Gastrocnemius medialis (tissue), 4 donors: ENCODE measurements at places on chromosomes 2 and 18. TPM values are rescaled to one million over a fixed set of nuclear protein-coding genes. Genes with fewer than 3 reads are reported as not detected.

The SERPINB13 gene
- not detected for total RNA-seq

DNA sequence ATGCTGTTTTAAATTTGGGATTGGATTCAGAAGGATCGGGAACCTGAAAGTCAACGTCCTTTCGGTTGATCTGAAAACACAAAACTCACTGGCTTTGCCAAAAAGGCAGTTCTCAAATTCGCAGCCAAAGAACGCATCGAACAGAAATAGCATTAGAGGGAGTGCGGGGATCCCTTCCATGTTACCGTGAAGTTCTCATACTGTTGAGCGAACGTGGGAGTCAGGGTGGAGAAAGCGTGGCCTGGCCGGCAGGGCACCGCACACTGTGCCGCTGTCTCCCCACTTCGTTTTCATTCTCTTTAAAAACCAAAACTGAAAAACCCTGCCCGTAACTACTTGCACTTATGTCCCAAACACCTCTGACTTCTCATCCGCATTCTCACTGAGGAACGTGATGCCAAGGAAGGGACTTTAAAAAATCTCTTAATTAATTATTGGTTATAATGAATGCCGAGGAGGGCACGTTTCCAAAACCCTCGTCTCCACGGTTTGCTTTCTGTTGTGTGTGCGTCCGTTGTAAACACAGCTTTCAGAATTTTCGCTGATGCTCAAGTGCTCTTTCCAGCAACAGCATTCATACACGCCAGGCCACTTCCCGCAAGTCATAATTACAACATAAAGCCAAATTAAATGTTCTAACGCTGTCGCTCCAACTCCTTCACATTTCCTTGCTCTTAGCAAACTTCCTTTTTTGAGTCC lies 60.9 kb upstream of the TWIST2 start:
- no peaks in the 10 kb centered on the region for H3K36me3 ChIP-seq
- no peak overlapping the region for H3K4me3 ChIP-seq
- no peak for DNase-seq
- H3K27me3 ChIP-seq, result peaks cover 11% of the 10 kb centered on the region
- H3K27ac ChIP-seq, result no peak overlapping the region

DNA sequence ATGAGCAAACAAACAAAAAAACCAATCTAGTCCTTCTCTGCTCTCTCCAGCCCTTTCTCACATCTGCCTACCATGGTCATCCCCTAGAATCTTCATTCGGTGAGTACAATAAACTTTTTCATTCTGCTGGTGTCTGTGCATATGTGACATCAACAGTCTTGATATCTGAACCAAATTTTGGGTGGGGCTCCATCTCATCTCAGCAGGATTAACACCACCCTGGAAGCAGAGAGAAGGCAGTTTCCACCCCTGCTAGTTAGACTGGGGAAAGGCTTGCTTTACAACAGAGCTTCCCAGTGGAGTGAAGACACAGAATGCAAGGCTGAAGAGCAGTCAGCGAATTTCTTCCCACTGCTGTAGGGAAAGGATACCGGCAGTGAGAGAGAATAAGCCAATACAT lies 116.9 kb downstream of the TMEM131 start:
- no peak for DNase-seq
- H3K27ac ChIP-seq, result no peak overlapping the region
- no peaks in the 10 kb centered on the region for H3K36me3 ChIP-seq
- no peak overlapping the region for H3K4me3 ChIP-seq

DNA sequence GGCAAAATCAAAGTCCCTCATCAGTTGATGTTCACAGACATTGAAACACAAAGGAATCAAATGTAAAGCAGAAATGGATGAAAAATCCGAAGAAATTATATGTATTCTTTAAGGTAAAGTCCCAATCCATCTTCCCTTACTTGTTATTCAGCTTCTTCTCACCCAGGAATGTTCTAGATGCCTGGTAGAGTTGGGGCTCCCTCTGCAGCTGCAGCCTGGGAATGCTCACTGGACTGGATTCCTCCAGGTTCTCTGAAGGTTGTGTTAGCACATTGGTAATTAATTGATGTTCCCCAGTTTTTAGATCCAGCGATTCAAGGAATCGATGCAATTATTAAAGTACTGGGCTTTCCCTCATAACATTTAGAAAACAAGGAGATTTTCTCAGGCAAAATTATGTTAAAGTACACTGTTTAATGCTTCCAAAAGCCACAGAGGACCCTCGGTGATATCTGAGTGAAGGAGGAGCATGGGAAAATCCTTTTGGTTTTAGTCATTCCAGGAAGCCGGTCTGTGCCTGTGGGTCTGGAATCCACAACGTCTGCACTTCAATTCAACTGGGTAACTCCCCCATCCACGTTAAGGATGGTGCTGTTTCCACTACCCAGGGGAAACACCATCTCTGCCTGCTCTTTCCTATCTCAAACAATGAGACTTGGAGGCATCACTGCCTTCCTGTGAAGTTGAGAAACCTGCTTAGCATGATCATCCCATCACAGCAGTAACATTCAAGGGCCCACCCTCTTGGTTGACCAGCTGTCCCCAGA lies 22.0 kb downstream of the NTSR2 start:
- H3K4me1 ChIP-seq, result peaks cover 3% of the 10 kb centered on the region
- no peak overlapping the region for H3K27ac ChIP-seq
- H3K4me3 ChIP-seq, result no peak overlapping the region
- no peak for DNase-seq

GRCh38 chr2:24434541-24434940 lies 56.5 kb upstream of the NCOA1 start:
- peak overlapping the region; percentile 91 for H3K27ac ChIP-seq
- H3K27me3 ChIP-seq, result no peaks in the 10 kb centered on the region
- peak; percentile 37 for DNase-seq
- peaks cover 54% of the 10 kb centered on the region for H3K4me1 ChIP-seq
- no peaks in the 10 kb centered on the region for H3K36me3 ChIP-seq

GRCh38 chr18:56305583-56305982 lies 332.8 kb downstream of the TXNL1 start:
- no peaks in the 10 kb centered on the region for H3K4me1 ChIP-seq
- no peak overlapping the region for H3K4me3 ChIP-seq
- H3K36me3 ChIP-seq, result no peaks in the 10 kb centered on the region

The CMPK2 gene
- 4.3 TPM for total RNA-seq

The FBXO48 gene
- total RNA-seq, result 1.2 TPM

- H3K4me1 ChIP-seq, result peaks cover 64% of the 10 kb centered on the region
- no peak overlapping the region for H3K4me3 ChIP-seq
- H3K36me3 ChIP-seq, result no peaks in the 10 kb centered on the region
- peak overlapping the region; percentile 100 for H3K27ac ChIP-seq
- no peak for DNase-seq
- no peaks in the 10 kb centered on the region for H3K27me3 ChIP-seq
Measured at GRCh38 chr2:64650722-64651338, 2.9 kb downstream of the SERTAD2 start.

The MOCOS gene
- total RNA-seq, result 0.82 TPM

The IGFBP5 gene
- total RNA-seq, result 146 TPM

The MYO3B gene
- not detected for total RNA-seq

- H3K27me3 ChIP-seq, result no peaks in the 10 kb centered on the region
- H3K4me1 ChIP-seq, result no peaks in the 10 kb centered on the region
- no peak overlapping the region for H3K4me3 ChIP-seq
- no peak for DNase-seq
Measured at GRCh38 chr2:109537565-109538222, 76.1 kb downstream of the SEPTIN10 start.

The EFR3B gene
- 0.29 TPM for total RNA-seq

GRCh38 chr18:64330161-64330560 lies 181.3 kb upstream of the LINC00305 start:
- no peaks in the 10 kb centered on the region for H3K27me3 ChIP-seq
- no peaks in the 10 kb centered on the region for H3K36me3 ChIP-seq
- no peak overlapping the region for H3K4me3 ChIP-seq
- DNase-seq, result no peak
